ENCODE measurements at places on chromosomes 7 and 10.

GRCh38 chr10:100103581-100103980, 21.9 kb upstream of the CPN1 start:
- DNase-seq = no peak

GRCh38 chr7:21524680-21525079, 18.2 kb upstream of the DNAH11 start:
- DNase-seq = no peak

DNA sequence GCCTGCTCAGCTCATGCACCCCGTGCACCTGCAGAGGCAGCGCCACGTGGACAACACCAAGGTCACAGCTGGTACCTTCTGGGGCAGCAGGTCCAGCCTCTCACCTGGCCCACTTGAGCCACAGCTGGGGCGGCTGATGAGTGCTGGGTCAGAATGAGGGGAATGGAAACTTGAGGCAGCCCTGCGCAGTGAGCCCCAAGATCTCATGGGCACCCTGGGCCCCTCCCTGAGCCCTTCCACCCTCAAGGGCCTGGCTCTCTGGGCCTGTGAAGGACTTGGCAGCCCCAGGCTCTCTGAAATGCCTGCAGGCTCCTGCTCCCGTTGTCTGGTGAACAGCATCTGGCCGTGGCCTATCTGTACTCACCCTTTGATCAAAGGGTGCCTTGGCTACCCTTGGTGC, 112.7 kb downstream of the TCERG1L start:
- DNase-seq = no peak

GRCh38 chr7:12504149-12504548, 66.4 kb upstream of the SCIN start:
- DNase-seq = no peak
